Thoracic aorta (tissue), 2 donors: ENCODE measurements at places on chromosomes 5 and 9. TPM values are rescaled to one million over a fixed set of nuclear protein-coding genes. Genes with fewer than 3 reads are reported as not detected.
A peak's percentile ranks its signal among the peaks of the same experiment; 100 is the strongest.

DNA sequence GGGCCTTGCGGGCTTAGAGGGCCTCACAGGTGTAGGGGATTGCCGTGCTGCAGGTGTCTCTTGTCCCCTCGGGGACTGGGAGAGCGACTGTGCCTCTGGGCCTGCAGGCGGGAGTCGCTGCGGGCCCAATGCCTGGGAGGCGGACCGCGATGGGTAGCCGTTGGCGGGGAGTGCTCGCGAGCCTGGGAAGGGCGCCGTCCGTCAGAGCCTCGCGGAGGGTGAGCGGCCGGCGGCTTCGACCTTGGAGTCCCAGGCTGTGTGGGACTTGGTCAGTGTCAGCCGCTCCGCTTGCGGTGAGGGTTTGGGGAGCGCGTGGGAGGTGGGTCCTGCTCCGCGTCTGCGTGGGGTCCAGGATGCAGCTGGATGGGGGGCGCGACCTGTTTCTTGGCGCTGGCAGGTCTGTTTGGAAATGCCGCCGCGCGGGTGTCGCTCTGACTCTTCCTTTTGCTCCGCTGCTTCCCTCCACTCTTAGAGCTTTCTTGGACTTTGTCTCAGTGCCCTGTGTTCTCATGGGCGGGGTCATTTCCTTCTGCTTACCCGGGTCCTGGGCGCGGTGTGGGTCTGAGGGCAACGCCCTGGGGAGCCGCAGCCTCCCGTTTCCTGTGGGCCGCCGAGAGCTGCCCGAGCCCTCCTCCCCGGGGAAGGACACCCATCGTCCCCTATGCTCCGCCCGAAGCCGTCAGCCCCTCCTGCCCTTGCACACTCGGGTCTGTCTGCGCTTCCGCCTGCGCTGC lies 88.9 kb upstream of the CACNA1B start:
- no peak for DNase-seq
- no peaks in the 10 kb centered on the region for H3K4me1 ChIP-seq
- H3K36me3 ChIP-seq = peaks cover 13% of the 10 kb centered on the region
- no peaks in the 10 kb centered on the region for H3K27me3 ChIP-seq
- H3K27ac ChIP-seq = no peak overlapping the region

GRCh38 chr5:11918463-11919045 lies 14.3 kb upstream of the CTNND2 start:
- no peak overlapping the region for H3K27ac ChIP-seq
- no peak for DNase-seq
- no peak overlapping the region for H3K4me3 ChIP-seq
- no peaks in the 10 kb centered on the region for H3K4me1 ChIP-seq

DNA sequence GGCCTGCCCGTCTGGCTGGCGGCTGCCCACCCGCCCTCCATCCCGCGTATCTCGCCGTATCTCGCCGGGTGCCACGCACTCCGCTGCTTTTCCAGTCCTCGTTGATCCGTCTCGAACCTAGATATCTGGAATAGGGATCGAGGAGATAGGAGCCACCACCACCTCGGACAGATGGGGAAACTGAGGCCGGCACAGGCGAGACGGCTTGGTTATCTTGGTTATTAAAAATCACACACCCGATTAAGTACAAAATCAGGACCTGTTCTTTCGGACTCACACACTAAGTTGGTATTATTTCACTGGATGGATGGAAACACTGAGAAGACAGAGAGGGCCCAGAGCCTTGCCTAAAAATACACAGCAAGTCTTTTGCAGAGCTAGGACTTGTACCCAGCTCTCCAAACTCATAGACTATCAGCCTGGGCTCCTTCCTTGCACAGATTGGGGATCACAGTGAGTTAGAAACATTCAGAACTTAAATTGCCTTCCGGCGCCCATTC lies 678 bp downstream of the SLC26A2 start:
- H3K27me3 ChIP-seq = no peaks in the 10 kb centered on the region
- H3K4me3 ChIP-seq = peak overlapping the region; percentile 98
- H3K36me3 ChIP-seq = no peaks in the 10 kb centered on the region

- no peaks in the 10 kb centered on the region for H3K4me1 ChIP-seq
- no peak overlapping the region for H3K4me3 ChIP-seq
- H3K36me3 ChIP-seq = no peaks in the 10 kb centered on the region
- DNase-seq = no peak
- no peaks in the 10 kb centered on the region for H3K27me3 ChIP-seq
Observed at GRCh38 chr9:75186767-75187380, 98.6 kb downstream of the OSTF1 start.

DNA sequence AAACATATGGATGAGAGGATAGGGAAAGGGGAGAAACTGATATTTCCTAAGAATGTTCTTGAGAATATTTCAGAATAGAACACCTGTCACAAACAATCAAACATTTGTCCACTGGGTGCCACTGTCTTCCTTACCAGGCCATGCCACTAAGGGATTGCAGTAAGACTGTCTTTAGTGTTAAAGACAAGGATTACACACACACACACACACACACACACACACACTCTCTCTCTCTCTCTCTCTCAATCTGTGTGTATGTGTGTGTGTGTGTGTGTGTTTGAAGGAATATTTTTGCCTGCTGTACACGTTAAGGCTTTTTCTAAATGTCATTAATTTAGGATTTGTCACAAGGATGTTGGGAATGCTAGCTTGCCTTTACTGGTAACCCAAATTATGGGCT lies 54.4 kb downstream of the CCDC192 start:
- DNase-seq = no peak
- H3K4me3 ChIP-seq = no peak overlapping the region
- H3K27me3 ChIP-seq = no peaks in the 10 kb centered on the region
- no peaks in the 10 kb centered on the region for H3K4me1 ChIP-seq
- H3K27ac ChIP-seq = no peak overlapping the region

DNA sequence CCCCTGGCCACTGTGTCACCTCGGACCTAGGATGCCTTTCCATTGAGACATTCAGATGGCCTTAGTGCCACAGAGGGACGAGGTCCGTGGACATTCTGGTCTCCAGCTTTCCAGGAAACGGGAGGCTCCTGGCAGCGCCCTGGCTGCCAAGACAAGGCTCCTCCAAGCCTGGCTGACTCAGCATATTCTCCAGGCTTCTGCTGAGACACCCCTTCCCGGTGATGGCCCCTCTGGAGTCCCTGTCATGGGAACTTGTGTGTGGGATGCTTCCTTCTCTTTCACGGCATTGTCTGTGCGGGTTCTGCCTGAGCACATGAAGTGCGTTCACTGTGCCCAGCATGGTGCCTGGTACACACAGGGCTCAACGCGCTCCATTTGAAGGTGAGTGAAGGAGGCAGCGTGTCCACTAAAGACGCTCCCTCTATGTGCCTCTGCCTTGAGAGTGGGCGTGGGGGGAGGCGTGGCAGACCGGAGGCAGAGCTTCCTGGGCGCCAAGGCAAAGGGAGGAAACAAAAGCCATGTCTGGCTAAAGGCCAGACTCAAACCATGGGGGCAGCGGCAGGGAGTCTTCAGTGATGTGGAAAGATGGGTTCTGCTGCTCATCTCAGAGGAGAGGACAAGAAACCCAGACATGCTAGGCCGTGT lies 46.4 kb upstream of the PRRC2B start:
- H3K36me3 ChIP-seq = no peaks in the 10 kb centered on the region
- no peaks in the 10 kb centered on the region for H3K27me3 ChIP-seq
- H3K4me1 ChIP-seq = peaks cover 9% of the 10 kb centered on the region
- H3K4me3 ChIP-seq = no peak overlapping the region
- H3K27ac ChIP-seq = no peak overlapping the region
- no peak for DNase-seq

DNA sequence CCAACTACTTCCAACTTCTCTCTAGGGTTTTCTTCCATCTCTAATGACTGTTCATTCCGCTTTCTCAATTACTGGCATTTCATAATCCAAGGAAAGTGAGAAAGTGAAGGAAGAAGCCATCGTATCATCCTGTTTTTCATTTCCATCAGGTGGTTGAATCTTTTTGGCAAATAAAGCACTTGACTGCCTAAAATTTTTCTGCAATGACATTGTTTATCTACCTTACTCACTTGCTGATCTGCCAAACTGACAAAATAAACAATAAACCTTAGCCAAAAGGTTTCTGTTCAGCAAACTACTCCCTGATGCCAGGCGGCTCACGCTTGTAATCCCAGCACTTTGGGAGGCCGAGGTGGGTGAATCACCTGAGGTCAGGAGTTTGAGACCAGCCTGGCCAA lies 18.4 kb downstream of the FNBP1 start:
- H3K27me3 ChIP-seq = no peaks in the 10 kb centered on the region
- H3K36me3 ChIP-seq = no peaks in the 10 kb centered on the region
- no peak overlapping the region for H3K4me3 ChIP-seq

GRCh38 chr9:17330097-17330496 lies 195.3 kb downstream of the CNTLN start:
- H3K4me1 ChIP-seq = no peaks in the 10 kb centered on the region
- no peaks in the 10 kb centered on the region for H3K27me3 ChIP-seq
- no peak overlapping the region for H3K27ac ChIP-seq
- no peak overlapping the region for H3K4me3 ChIP-seq
- DNase-seq = no peak
- H3K36me3 ChIP-seq = peaks cover 5% of the 10 kb centered on the region

TAF1L gene
- not detected for total RNA-seq

WDR38 gene
- total RNA-seq = not detected

GRCh38 chr5:36928947-36929346 lies 52.4 kb downstream of the NIPBL start:
- DNase-seq = no peak
- H3K27ac ChIP-seq = no peak overlapping the region
- peaks cover 32% of the 10 kb centered on the region for H3K4me1 ChIP-seq
- no peaks in the 10 kb centered on the region for H3K27me3 ChIP-seq
- no peaks in the 10 kb centered on the region for H3K36me3 ChIP-seq

HACD4 gene
- total RNA-seq = 8.4 TPM

PITX1 gene
- not detected for total RNA-seq

INSL6 gene
- total RNA-seq = not detected

DNA sequence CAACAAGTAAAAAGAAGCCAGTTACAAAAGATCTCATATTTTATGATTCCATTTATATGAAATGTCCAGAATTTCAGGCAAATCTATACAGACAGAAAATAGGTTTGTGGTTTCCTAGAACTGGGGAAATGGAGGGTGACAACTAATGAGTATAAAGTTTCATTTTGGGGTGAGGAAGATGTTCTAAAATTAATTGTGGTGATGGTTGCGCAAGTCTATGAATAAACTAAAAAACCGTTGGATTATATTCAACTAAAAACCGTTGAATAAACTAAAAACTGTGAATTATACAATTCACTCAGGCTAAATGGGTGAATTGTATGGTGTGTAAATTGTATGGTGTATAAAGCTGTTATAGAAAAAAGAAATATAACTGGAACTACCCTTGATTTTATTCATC lies 47.6 kb downstream of the ADAMTS6 start:
- no peak overlapping the region for H3K27ac ChIP-seq
- no peak overlapping the region for H3K4me3 ChIP-seq
- H3K36me3 ChIP-seq = no peaks in the 10 kb centered on the region

MSX2 gene
- 2.0 TPM for total RNA-seq

GRCh38 chr5:10469253-10470050 lies 27.8 kb downstream of the ROPN1L start:
- no peak overlapping the region for H3K27ac ChIP-seq
- no peak overlapping the region for H3K4me3 ChIP-seq
- no peaks in the 10 kb centered on the region for H3K27me3 ChIP-seq
- H3K4me1 ChIP-seq = no peaks in the 10 kb centered on the region
- no peak for DNase-seq

HRCT1 gene
- total RNA-seq = 20.4 TPM

GRCh38 chr5:156515803-156516360 lies 188.9 kb downstream of the SGCD start:
- DNase-seq = no peak
- no peak overlapping the region for H3K4me3 ChIP-seq
- H3K4me1 ChIP-seq = no peaks in the 10 kb centered on the region

DNA sequence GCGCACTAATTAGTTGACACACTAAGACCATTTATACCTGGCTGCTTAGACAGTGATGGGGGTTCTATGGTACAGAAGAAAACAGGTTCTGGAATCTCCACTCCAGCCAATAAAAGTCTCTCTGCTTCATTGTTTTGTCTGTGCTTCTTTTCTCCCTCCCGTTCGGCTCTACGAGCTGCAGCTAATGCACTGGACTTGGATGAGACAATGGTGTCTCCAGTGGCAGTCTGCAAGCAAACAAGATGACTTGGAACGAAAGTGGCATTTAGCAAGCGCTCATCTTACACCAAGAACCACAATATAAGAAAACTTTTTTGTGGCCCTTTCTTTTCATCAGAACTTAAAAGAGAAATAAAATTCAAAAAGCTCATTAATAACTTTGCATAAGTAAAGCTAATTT lies 30.2 kb downstream of the GFM2 start:
- H3K36me3 ChIP-seq = peaks cover 19% of the 10 kb centered on the region
- H3K27ac ChIP-seq = no peak overlapping the region
- no peaks in the 10 kb centered on the region for H3K4me1 ChIP-seq

PPIC gene
- total RNA-seq = 78.0 TPM

GRCh38 chr5:146947181-146947941 lies 68.8 kb upstream of the PPP2R2B start:
- H3K36me3 ChIP-seq = no peaks in the 10 kb centered on the region
- H3K4me1 ChIP-seq = no peaks in the 10 kb centered on the region
- H3K4me3 ChIP-seq = no peak overlapping the region
- DNase-seq = no peak

PPP2R2B gene
- total RNA-seq = 9.5 TPM
